ENCODE measurements at places on chromosomes 5 and 9. TPM values are rescaled to one million over a fixed set of nuclear protein-coding genes. Genes with fewer than 3 reads are reported as not detected.
A peak's percentile ranks its signal among the peaks of the same experiment; 100 is the strongest.

Gene IRGM
- total RNA-seq, result 0.95 TPM

Gene C1QTNF3
- 1.3 TPM for total RNA-seq

Gene AP3B1
- total RNA-seq, result 43.3 TPM

Gene DMRT2
- not detected for total RNA-seq

Gene PCDHA12
- not detected for total RNA-seq

Gene PAPPA
- 8.3 TPM for total RNA-seq

- no peak for DNase-seq
- H3K27ac ChIP-seq, result peak overlapping the region; percentile 7
- peaks cover 15% of the 10 kb centered on the region for H3K4me1 ChIP-seq
These were observed 19.7 kb downstream of the NAA35 start for GRCh38 chr9:85960688-85961093.

DNA sequence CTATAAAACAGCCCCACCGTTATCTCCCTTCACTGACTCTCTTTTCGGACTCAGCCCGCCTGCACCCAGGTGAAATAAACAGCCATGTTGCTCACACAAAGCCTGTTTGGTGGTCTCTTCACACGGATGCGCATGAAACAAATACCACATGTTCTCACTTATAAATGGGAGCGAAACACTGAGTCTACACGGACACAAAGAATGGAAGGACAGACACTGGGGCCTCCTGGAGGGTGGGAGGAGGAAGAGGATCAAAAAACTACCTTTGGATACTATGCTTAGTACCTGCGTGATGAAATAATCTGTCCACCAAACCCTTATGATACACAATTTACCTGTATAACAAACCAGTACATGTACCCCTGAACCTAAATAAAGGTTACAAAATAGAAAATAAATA lies 98.6 kb downstream of the ICE1 start:
- no peak for DNase-seq
- no peak overlapping the region for H3K4me3 ChIP-seq
- H3K27ac ChIP-seq, result no peak overlapping the region
- H3K27me3 ChIP-seq, result no peaks in the 10 kb centered on the region
- H3K36me3 ChIP-seq, result no peaks in the 10 kb centered on the region
- no peaks in the 10 kb centered on the region for H3K4me1 ChIP-seq

GRCh38 chr5:72606525-72606924 lies 99.3 kb upstream of the ZNF366 start:
- no peaks in the 10 kb centered on the region for H3K36me3 ChIP-seq
- H3K4me1 ChIP-seq, result no peaks in the 10 kb centered on the region
- no peak overlapping the region for H3K4me3 ChIP-seq
- H3K27ac ChIP-seq, result no peak overlapping the region

DNA sequence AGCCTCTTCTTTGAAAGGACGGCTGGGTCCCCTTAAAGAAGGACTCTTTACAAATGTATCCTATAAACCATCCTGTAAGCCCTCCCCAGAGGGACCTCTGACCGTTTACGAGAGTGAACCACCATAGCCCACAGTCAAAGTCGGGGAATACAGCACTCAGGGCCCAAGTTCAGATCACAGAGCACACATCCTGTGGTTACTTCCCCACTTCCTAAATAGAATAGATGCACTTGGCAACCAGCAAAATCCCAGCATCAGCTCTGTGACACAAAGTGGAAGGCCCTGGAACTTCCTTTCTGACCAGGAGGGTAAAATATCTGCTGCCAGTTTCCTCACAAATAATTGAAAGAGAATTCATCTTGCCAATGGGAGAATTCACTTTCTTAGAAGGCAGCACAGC lies 6.9 kb upstream of the IGFBPL1 start:
- H3K4me3 ChIP-seq, result no peak overlapping the region
- DNase-seq, result no peak
- no peaks in the 10 kb centered on the region for H3K36me3 ChIP-seq

DNA sequence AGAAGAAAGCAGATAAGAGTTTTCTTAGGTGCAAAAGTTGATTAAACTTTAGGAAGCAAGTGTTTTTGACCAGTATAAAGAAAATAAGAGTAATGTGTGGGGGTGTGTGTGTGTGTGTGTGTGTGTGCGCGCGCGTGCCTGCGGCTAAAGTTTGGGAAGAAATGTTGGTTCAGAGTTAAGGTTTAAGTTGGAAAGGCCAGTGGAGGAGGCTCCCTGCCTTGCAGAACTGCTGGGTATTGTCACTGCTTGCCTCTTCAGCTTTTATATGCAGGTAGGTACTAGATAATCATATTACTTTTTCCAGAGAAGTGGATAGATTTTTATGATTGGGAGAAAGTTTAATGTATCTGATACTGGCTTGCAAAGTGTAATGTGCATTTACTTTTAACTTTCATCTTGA lies 2.0 kb downstream of the PIK3R1 start:
- H3K4me1 ChIP-seq, result peaks cover 12% of the 10 kb centered on the region
- H3K27ac ChIP-seq, result peak overlapping the region; percentile 98
- peak overlapping the region; percentile 98 for H3K4me3 ChIP-seq
- no peak for DNase-seq
- no peaks in the 10 kb centered on the region for H3K27me3 ChIP-seq
- H3K36me3 ChIP-seq, result no peaks in the 10 kb centered on the region

GRCh38 chr9:95488954-95489353 lies 27.8 kb downstream of the PTCH1 start:
- H3K4me1 ChIP-seq, result no peaks in the 10 kb centered on the region
- no peak overlapping the region for H3K27ac ChIP-seq
- DNase-seq, result no peak
- H3K4me3 ChIP-seq, result no peak overlapping the region
- no peaks in the 10 kb centered on the region for H3K36me3 ChIP-seq
- H3K27me3 ChIP-seq, result no peaks in the 10 kb centered on the region

DNA sequence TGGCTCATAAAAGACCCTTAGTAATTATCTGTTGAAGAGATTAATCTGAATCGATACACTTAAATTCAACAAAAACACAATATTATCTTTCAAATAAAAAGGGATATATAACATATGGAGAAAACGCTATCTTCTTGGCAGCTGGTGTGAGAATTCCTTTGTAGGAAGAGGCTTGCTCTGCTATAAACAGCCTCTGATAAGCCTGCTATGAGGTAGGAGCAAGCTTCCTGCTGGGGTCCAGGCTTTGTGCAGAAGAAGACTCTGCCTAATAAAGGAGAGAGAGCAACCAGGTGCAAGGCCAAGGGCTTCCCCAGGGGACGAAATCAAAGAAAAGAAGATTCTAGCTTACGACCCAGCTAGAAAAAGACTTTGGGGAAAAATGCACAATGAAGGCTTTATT lies 43.3 kb upstream of the SSBP2 start:
- H3K27me3 ChIP-seq, result no peaks in the 10 kb centered on the region
- no peak overlapping the region for H3K27ac ChIP-seq
- no peak for DNase-seq
- no peak overlapping the region for H3K4me3 ChIP-seq
- no peaks in the 10 kb centered on the region for H3K4me1 ChIP-seq
- no peaks in the 10 kb centered on the region for H3K36me3 ChIP-seq

- no peaks in the 10 kb centered on the region for H3K27me3 ChIP-seq
- DNase-seq, result no peak
- H3K27ac ChIP-seq, result no peak overlapping the region
- no peaks in the 10 kb centered on the region for H3K36me3 ChIP-seq
- no peak overlapping the region for H3K4me3 ChIP-seq
- H3K4me1 ChIP-seq, result peaks cover 11% of the 10 kb centered on the region
These were observed 7.5 kb upstream of the ERAP2 start for GRCh38 chr5:96868603-96869371.

GRCh38 chr5:160556846-160557245 lies 135.2 kb downstream of the PTTG1 start:
- H3K4me3 ChIP-seq, result no peak overlapping the region
- DNase-seq, result no peak

- H3K36me3 ChIP-seq, result no peaks in the 10 kb centered on the region
- peak overlapping the region; percentile 71 for H3K27ac ChIP-seq
- DNase-seq, result no peak
These were observed 43.1 kb upstream of the RXRA start for GRCh38 chr9:134283111-134283515.

DNA sequence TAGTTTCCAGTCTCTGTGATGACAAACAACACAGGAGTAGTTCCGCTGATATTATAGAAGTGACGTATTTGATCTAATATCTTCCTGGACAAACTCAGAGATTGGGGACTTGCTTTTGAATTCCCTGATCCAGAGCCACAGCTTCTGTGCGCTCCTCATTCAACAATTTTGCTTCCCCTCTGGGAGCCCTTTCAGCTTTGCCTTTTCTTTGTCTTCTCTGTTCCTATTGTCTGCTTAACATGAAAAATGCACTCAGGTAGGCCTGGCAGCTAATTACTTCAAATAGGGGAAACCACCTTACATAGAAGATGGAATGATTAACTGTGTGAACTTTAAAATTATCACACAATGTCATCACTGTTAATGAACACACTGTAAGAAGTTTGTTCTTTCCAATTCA lies 192.9 kb downstream of the EPB41L4A start:
- peaks cover 4% of the 10 kb centered on the region for H3K36me3 ChIP-seq
- no peak overlapping the region for H3K4me3 ChIP-seq
- no peak overlapping the region for H3K27ac ChIP-seq

DNA sequence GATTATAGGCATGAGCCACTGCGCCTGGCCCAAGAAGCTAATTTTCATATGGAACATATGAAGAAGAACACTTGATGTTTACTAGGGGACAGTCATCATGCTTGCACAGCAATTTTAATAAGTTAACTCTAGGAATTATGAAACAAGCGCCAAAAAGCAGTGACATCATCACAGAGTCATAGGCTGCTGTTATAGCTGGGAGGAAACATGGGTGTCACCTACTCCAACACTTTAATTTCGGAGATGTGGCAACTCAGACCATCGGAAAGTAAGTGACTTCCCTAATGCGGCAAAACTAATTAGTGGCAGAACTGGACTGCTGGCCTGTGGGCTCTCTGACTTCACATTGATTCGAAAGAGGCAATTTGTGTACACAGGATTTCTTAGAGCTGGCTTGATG lies 38.1 kb upstream of the EQTN start:
- H3K27me3 ChIP-seq, result no peaks in the 10 kb centered on the region
- peaks cover 5% of the 10 kb centered on the region for H3K36me3 ChIP-seq
- peaks cover 31% of the 10 kb centered on the region for H3K4me1 ChIP-seq
- H3K4me3 ChIP-seq, result no peak overlapping the region

DNA sequence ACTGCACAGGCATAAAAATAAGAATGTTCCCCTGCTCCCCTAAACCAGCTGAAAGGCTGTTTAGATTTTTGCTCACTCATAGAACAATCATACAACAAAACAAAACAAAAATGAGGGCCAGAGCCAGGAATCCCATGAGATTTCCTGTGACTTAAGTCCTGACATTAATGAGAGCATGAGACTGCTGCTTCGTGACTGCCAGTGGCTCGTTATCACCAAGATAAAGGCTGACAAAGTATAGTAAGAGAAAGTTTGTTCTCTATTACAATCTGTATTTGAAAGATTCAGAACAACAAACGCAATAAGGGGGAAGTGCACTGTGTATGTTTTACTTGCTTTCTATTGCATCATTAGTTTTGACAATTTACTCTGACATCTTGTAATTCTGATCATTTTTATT lies 837.1 kb upstream of the C9orf72 start:
- no peak for DNase-seq
- no peak overlapping the region for H3K27ac ChIP-seq

DNA sequence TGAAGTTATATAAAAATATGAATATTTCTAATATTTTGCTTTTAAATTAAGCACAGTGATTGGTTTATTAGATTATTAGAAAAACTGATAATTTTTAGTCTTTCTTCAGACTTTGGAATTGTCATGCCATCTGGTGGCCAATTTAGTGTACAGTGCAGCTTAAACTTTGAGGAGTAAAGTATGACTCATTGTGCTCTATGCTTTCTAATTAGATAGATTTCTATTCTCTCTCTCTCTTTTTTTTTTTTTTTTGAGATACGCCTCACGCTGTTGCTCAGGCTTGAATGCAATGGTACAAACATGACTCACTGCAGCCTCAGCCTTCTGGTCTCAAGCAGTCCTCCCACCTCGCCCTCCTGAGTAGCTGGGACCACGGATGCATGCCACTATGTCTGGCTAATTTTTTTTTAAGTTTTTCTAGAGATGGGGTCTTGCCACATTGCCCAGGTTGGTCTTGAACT lies 42.1 kb upstream of the GPR21 start:
- no peak for DNase-seq
- H3K27me3 ChIP-seq, result no peaks in the 10 kb centered on the region
- no peak overlapping the region for H3K4me3 ChIP-seq
- peak overlapping the region; percentile 13 for H3K27ac ChIP-seq

- H3K4me3 ChIP-seq, result no peak overlapping the region
- H3K27me3 ChIP-seq, result no peaks in the 10 kb centered on the region
- no peak for DNase-seq
- no peaks in the 10 kb centered on the region for H3K4me1 ChIP-seq
- no peaks in the 10 kb centered on the region for H3K36me3 ChIP-seq
- H3K27ac ChIP-seq, result no peak overlapping the region
These were observed 90.3 kb downstream of the SH3GL2 start for GRCh38 chr9:17669206-17669605.

DNA sequence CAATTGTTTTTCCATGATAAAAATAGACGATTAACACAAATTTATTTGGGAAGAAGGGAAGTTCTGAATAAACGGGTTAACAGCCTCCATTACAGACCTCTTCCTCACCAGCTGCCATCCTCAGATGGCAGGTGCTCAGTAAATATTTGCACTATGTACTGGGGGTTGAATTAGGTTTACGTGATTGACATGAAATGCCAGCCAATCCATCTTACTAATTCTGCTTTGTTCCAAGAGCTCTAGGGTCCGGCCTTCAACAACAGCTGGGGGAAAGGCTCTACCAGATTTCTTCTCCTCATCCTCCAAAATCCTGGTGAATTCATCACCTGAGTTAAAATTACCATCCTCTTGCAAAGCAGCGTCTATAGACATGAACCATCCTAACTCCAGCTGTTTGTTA lies 104.6 kb downstream of the MTX3 start:
- DNase-seq, result no peak
- no peak overlapping the region for H3K4me3 ChIP-seq
- no peaks in the 10 kb centered on the region for H3K4me1 ChIP-seq
- H3K27ac ChIP-seq, result no peak overlapping the region
- no peaks in the 10 kb centered on the region for H3K36me3 ChIP-seq

DNA sequence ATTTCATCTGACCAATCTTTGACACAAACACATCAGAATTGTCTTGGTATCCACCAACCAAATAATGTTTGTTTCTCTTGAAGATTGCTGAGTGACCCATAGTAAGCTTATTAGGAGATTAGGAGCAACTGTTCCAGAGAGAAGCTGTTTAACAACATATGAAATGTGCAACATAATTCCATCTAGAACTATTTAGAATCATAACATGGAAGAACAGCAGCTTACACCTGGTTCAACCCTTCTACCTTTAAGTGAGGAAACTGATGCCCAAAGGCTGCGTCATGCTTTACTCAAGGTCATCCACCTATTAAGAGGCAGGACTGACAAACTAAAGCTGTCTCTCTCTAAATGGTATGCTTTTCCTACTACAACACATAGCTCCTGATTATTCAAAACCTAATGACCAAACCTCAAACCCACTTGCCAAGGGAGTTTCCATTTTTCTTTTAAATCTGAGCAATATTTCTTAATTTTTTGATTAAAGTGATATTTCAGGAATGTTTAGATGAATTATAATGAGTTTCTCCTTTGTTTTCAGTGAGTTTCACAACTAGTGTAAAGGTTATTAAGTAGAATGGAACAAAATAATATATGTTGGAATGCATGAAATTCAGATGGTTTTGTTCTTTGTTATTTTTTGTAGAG lies 545.9 kb downstream of the RAB3C start:
- no peak for DNase-seq
- no peaks in the 10 kb centered on the region for H3K27me3 ChIP-seq
- H3K4me3 ChIP-seq, result no peak overlapping the region
- H3K4me1 ChIP-seq, result peaks cover 19% of the 10 kb centered on the region
